ENCODE measurements at places on chromosomes 11 and 22.

GRCh38 chr22:21443057-21443734, 24.0 kb upstream of the TMEM191C start:
- no peak for DNase-seq

GRCh38 chr11:95231881-95232605, 1.0 kb upstream of the SESN3 start:
- DNase-seq: peak; percentile 90

DNA sequence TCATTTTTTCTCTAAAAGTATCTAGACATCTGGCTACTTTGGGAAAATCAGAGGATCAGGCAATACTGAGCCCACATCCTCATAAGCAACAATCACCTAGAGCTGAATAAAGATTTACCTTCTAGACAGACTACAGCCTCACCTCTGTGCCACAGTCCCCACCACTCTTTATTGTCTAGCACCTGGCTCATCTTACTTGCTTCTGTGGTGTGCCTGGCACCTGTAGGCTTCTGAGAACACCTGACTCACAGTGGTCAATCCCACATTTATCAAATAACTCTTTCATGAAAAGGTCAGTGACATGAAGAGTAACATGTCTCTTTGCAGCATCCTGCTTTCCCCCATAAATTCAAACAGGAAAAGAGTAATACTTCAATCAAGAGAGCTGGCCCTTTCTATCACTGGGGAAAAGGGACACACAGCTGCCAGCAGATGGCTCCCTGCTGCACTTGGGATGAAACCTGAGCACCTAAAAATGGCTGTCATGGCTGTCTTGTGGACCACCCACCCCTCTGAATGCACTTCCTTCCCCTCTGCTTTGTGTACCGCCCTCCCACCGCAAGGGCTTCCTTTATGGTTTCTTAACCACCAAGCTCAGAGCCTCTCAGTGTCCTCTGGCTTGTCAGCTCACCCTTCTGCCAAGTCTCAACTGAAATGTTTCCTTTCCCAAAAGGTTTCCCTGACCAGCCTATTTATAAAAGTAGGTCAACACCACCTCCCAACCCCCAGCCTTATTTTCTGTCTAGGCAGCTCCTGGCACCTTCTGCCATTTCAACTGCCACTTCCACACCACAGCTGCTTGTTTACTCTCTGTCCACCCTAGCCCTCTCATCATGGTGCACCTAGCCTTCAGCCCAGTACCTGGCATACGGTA, 9.3 kb downstream of the TFIP11 start:
- DNase-seq: no peak

- DNase-seq: no peak
These were observed at the start of gene MCHR1 for GRCh38 chr22:40679249-40679963. TSS of gene MCHR1 (plus strand) at chr22:40679484. CDS start at chr22:40679653, 169 bp downstream.

GRCh38 chr11:88521799-88522201, 184.3 kb upstream of the CTSC start:
- DNase-seq: no peak

Measured in vagina (tissue), 2 donors.